ENCODE measurements at places on chromosomes 5 and 9.

- DNase-seq = peak; percentile 37
Measured at GRCh38 chr9:79868567-79869189, 296.9 kb downstream of the TLE4 start.

- no peak for DNase-seq
Measured at GRCh38 chr5:176387384-176387925, 943 bp downstream of the NOP16 start.

- no peak for DNase-seq
Measured at GRCh38 chr9:70569791-70570190, 155.3 kb upstream of the KLF9 start.

GRCh38 chr5:116651653-116652052 is 77.0 kb upstream of the SEMA6A start:
- DNase-seq = no peak

DNA sequence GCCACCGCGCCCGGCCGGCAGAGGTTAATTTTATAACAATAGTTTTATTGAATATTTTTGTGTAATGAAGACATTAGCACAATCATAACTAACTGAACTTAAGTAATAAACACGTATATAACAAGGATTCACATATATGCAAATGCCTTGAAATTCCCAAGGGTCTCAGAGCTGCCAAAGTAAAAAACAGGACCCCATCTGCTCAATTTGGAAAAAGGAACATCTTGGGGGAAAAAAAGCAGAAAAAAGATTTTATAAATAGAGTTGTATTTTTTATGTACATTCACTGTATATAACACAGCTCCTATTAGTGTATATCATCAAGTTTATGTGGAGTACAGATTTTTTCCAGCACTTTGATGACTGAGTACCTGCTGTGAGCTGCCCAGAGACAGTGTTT is 366.7 kb downstream of the BRINP1 start:
- DNase-seq = no peak

Data from Right ventricle myocardium inferior (tissue), 1 donor.